Left ventricle myocardium inferior (tissue), 1 donor: ENCODE measurements at places on chromosomes 4 and X. TPM values are rescaled to one million over a fixed set of nuclear protein-coding genes. Genes with fewer than 3 reads are reported as not detected.
A peak's percentile ranks its signal among the peaks of the same experiment; 100 is the strongest.

GRCh38 chr4:186149872-186150271, 41.5 kb upstream of the CYP4V2 start:
- peak; percentile 52 for DNase-seq

TCEANC gene
- total RNA-seq, result 7.9 TPM

DNA sequence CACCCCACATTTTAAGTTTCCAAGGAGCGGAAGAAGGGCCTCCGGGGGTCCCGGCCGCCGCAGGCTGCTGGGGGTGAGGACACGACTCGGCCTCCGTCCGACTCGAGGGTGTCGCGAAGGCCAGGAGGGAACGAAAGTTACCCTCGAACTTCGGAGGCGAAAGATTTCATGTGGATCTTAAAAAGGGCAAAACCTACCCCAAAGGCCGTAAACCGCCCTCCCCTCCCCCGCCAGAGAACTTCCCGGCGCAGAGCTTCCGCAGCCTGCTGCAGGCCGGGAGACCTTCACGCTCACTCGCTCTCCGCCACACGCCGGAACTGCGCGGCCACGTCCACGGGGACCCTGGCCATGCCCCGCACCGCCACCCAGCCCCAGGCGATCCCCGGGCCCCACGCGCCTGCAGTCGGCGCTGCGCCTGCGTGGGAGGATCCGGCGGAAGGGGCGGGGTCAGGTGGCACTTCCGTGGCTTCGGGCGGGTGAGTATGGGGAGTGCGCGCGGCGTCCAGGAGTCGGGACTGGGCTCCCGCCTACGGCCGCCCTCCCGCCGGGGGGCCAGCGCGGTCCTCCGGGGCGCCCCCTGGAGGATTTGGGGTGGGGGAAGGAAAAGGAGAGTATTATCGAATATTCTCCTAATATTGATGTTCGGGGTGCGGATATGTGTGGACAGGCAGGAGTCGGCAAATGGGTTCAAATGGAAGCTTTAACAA, at the start of gene MMAA:
TSS of gene MMAA (plus strand) at position 454 of the 707 bp plus-strand sequence. CDS start 19,755 bp downstream, outside the sequence.
- peak; percentile 97 for DNase-seq

GRCh38 chr4:86818211-86818610, 31.0 kb downstream of the SLC10A6 start:
- DNase-seq, result no peak

DNA sequence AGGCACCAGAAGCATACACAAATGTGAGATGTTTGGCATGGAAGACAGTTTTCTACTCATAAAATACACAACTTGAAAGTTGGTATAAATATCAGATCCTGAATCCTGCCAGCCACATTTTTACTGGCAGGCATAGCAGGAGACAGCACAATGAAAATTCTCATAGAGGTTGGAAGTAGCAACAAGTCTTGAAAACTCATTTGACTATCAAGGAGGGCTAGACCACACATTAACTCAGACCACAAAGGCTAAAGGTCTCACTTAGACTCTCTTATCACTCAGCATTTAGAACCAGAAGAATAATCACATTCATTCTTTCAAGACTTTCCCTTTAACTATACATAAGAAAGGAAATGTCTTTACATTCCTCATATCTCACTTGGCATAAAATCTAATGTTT, 56.5 kb downstream of the SORBS2 start:
- no peak for DNase-seq

DNA sequence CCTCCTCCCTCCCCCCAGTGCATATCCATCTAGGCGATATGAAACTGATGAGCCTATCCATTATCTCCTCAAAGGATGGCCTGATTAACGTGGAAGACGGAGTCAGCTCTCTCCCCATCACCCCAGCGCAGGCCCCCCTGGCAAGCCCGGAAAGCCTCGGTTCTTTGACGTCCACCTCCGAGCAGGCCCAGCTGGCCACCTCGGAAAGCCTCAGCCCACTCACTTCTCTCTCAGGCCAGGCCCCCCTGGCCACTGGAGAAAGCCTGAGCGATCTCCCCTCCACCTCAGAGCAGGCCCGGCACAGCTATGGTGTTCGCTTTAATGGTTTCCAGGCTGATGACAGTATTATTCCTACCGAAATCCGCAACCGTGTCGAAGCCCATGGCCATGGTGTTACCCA, 14.8 kb downstream of the GABRQ start:
- no peak for DNase-seq

UCP1 gene
- total RNA-seq, result not detected

DNA sequence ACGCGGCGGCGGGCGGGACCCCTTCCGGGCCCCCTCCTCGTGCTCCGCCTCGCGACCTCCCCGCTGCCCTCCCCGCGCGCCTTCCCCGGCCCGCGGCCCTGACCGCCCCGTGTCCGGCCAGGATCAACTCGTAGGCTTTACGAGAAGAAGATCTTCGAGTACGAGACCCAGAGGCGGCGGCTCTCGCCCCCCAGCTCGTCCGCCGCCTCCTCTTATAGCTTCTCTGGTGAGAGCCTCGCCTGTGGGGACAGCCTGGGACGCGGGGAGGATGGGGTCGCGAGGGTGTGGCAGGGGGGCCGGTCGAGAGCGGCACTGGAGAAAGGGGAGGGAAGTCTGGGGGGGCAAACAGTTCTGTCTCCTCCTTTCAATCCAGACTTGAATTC, 465 bp downstream of the EMD start:
- peak; percentile 19 for DNase-seq

BEX2 gene
- 2.6 TPM for total RNA-seq

DNA sequence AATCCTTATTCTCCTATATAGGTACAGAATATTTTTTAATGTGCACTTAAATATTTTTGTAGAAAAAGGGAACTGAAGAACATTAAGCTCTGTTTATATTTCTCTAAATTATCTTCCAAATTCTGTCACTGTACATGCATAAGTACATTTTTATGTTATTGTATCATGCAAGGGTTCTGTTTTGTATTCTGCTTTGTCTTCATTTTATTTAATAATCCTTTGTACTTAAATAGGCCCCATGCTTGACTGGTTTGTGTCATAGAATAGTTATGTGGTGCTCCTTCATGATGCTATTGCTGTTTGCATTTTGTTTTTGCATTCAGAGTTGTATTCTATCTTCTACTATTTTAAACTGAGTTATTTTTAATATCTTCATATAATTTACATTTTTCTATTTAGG, 111.9 kb upstream of the EDNRA start:
- DNase-seq, result no peak

DNA sequence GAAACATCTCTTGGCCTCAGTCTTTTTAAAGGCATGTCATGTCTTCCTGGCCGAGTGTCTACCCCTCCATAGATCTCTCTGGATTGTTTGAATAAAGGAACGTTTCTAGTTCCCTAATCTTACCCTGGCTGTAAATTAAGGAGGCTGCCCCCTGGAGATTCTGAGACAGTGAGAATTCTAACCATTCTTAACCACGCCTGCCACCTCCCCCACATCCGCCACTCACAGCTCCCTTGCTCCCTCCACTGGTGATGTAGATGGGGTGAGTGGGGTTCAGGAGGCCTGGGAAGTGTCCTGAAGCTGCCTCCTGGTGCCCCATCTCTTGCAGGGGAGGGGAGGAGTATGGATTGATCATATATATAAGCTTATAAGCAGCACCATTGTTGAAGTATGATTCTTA, 48.0 kb upstream of the TRIM2 start:
- DNase-seq, result no peak

DNA sequence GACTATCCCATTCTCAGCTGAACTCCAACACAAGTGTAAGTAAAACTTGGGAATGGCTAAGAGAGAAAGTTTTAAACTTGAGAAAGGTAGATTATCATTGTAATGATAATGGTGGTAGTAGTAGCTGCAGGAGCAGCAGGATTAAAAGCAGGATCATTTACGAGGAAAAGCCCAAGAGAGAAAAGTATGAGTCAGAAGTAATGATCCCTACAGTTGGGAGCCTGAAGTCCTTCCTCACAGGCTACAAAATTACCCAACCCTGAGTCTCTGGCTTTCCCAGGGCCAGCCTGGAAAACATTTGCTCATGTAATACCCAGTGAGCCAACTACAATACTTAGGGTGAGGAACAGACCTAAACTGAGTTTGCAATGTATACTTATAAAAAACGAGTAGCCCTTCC, 4.4 kb upstream of the PRDM8 start:
- no peak for DNase-seq

GRCh38 chrX:152306331-152306730, 144.8 kb downstream of the GABRA3 start:
- DNase-seq, result no peak

DNA sequence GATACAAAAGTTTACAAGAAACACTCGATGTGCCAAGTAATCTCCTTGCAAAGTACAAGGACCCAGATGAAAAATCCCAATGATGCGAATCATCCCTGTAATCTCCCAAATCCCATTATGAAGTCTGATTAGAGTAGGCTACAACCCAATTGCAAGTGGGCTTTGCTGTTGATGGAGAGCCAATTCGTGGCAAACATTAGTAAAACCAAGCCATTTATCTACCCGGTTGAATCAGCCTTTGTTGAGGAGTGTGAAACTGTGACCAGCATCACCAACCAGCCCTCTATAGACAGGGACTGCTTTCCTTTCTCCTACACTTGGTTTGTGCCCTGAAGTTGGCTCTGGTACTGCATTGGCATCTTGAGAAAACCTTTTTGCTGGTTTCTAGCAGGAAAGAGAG, 1.2 kb upstream of the PRPS2 start:
- DNase-seq, result no peak

GRCh38 chr4:155143512-155143911, 64.9 kb upstream of the NPY2R start:
- DNase-seq, result no peak

DNA sequence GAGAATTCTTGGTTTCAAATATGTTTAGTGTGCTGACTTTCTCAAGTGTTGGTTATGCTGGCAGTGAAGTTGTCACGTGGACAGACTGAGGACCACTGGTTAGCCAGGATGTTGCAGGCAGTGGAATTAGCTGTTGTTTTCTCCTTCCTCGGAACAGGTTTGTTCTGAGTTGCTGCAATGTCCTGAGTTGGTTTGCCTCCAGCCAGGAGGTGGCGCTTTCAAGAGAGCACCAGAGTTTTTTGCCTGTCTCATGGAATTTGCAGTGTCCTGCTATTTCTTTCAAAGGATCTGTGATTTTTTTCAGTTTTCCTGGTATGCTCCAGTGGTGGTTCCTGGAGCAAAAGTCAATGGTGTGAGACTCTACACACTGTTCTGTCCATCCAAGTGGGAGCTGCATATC, 158.1 kb upstream of the CXorf66 start:
- DNase-seq, result no peak

DNA sequence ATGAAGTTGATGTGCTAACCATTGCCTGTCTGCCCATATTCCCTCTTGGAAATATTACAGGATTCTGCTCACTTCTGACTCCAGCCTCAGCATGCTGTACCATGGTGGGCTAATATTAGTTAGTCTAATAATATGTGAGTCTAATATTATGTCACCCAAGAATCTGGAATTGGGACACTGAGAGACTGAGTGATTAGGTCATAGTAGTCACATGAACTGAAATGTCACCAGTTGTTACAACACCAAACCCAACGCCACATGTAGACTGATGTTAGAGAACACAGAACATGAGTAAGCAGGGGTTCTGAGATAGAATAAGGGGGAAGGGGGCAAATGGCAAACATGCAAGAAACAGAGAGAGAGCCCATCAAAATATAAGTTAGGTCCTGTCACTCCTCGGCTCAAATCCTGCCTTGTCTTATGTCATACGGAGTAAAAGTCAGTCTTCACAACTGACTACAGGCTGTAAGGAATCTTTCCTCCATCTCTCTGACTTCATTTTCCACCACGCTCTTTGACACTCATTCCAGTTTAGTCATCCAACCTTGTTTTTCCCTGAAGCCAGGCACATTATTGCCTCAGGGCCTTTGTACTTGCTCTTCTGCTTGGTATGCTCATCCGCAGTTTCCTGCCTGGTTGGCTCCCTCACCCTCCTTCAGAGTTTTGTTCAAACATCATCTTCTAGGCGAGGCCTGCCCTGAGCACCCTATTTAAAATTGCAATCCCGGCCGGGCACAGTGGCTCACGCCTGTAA, 9.6 kb upstream of the SLAIN2 start:
- no peak for DNase-seq

DNA sequence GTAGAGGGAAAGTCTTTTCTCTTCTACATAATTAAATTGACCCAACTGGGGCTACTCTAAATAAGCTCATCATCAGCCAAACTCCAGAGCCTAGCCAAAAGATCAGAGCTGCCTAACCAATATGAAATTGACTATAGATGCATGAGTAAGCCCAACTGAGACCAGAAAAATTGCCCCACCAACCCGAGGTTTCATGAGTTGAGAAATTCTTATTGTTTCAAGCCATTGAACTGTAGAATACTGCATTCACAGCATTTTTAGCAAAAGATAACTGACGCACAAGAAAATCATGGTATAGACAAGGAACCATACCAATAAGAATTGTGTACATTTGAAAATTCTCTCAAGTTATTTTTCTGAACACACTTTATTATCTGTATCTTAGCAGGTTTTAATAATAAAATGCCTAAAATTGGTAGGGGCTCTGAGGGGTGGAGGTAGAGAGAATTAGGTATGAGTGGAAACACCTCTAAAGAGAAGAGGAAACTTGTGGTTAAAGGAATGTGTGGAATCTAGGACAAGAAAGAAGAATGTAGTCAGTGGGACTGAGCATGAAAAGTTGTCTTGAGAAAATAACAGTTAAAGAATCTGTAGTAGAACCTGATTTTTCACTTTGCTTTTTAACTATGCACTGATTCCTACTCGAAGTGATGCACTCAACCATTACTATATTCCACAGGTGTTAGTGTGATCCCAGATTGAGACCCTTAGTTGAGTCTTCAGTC, 200.9 kb upstream of the PPP1R2C start:
- no peak for DNase-seq

DNA sequence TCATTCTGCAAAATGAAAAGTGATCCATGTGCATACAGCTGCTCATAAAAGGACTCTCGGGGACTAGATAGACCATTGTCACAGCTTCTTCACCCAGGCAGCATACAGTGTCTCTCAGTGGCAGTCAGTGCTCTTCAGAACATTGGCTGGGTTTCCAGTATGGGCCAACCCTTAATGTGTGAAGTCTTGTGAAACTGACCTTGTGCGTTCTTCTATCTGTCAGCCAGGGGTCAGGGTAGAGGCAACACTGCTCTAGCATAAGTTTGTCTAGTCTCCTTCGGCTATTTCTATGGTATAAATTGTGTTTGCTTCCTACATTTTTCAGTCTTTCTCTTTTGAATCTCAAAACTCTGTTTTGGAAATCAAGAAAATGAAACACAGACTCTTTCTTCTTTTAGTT, 37.0 kb upstream of the SMIM31 start:
- DNase-seq, result no peak

SPANXA1 gene
- total RNA-seq, result not detected

RPS6KA6 gene
- 0.41 TPM for total RNA-seq
